Kidney (tissue), 22 donors: ENCODE measurements at places on chromosomes 16 and 17. TPM values are rescaled to one million over a fixed set of nuclear protein-coding genes. Genes with fewer than 3 reads are reported as not detected.
A peak's percentile ranks its signal among the peaks of the same experiment; 100 is the strongest.

Gene SYNGR2
- total RNA-seq, result 165 TPM

DNA sequence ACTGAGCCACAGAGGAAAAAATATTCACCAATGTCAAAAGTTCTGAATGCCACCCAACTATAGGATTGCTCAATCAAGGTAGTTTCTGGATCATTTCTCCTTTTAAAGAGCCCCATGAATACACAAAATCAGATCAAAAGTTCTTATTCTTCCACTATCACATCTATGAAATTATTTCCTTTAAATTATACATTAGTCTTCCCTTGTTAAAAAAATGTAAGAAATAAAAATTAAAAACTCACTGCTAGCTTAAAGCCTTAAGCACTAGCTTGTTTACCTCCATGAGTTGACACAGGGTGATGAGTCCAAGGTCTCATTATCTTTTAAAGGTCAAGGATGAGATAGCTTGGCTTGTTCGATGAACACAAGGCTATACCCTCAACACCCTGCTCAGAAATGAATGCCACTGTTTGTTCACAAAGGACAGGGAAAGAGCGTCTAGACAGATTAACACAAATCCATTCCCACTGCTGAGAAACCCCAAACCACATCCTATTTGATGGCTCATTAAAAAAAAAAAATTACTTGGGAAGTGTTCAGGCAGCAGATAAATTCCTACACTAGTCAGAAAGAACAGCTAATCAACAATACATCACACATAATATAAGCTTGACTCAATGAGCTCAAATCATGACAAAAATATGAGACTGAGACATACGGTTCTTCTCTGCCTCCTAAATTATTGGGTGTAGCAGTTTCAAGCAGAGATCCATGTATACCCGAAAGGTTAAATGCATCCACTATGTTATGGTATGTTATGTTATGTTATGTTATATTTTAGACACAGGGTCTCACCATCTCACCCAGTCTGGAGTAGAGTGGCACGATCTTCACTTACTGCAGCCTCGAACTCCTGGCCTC, 118.9 kb downstream of the PARN start:
- H3K36me3 ChIP-seq, result no peaks in the 10 kb centered on the region
- no peak for DNase-seq
- no peak overlapping the region for H3K27ac ChIP-seq
- no peak overlapping the region for H3K4me3 ChIP-seq
- no peaks in the 10 kb centered on the region for H3K27me3 ChIP-seq

Gene ADAP2
- 24.8 TPM for total RNA-seq

GRCh38 chr17:73021771-73022170, 70.7 kb downstream of the SLC39A11 start:
- H3K27ac ChIP-seq, result no peak overlapping the region
- DNase-seq, result no peak
- H3K4me1 ChIP-seq, result no peaks in the 10 kb centered on the region
- no peak overlapping the region for H3K4me3 ChIP-seq
- H3K36me3 ChIP-seq, result no peaks in the 10 kb centered on the region

Gene AXIN2
- total RNA-seq, result 14.0 TPM

Gene PRR35
- 1.8 TPM for total RNA-seq

Gene FBXW10B
- total RNA-seq, result 0.19 TPM

- DNase-seq, result peak; percentile 60
- no peak overlapping the region for H3K4me3 ChIP-seq
- no peaks in the 10 kb centered on the region for H3K36me3 ChIP-seq
- no peaks in the 10 kb centered on the region for H3K4me1 ChIP-seq
- H3K27ac ChIP-seq, result no peak overlapping the region
These were observed 11.3 kb upstream of the CHST6 start for GRCh38 chr16:75506574-75506973.

DNA sequence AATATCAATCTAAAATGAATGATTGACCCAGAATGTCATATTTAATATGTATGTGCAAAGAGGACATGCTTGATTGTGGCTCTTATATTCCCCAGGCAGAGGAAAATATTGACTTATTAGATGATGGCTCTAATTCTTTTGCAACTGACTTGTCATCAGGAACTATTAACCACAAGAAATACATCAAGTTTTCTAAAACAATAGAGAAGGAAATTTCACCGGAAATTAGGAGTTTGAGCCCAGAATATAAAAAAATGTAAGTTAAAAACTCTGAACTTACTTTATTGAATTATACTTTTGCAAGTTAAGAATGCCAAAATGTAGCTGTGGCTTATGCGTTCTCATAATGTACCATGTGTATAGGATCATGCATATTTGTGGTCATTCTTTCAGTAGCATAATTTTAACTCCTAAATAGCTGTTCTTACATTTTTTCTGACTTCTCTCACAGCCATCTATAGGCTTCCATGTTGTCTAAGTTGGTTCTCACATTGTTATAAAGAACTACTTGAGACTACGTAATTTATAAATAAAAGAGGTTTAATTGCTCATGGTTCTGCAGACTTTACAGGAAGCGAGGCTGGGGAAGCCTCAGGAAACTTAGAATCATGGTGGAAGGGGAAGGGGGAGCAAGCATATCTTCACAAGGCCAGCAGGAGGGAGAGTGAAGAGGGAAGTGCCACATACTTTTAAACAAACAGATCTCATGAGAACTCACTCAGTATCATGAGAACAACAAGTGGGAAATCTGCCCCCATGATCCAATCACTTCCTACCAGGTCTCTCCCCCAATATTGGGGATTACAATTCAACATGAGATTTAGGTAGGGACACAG, 11.6 kb downstream of the EFCAB13 start:
- H3K27me3 ChIP-seq, result no peaks in the 10 kb centered on the region
- DNase-seq, result no peak
- no peaks in the 10 kb centered on the region for H3K36me3 ChIP-seq
- no peak overlapping the region for H3K4me3 ChIP-seq
- H3K4me1 ChIP-seq, result no peaks in the 10 kb centered on the region
- no peak overlapping the region for H3K27ac ChIP-seq

Gene PERCC1
- total RNA-seq, result not detected

DNA sequence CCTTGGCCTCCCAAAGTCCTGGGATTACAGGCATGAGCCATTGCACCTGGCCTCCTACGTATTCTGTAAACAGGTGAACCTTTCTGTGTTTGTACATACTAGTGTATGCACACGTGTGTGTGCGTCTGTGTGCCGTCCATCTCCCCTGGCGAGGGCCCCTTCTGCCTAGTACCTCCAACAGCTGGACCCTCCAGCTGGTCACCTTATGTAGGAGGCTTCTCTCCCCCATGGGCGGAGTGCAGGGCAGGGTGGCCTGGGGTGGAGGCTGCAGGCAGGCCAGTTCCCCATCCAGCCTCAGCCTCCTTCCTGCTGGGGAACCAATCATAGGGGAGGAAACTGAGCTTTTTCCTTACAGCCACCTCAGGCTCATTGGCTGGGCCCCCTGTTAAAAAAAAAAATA, 24.4 kb upstream of the DOC2B start:
- H3K27ac ChIP-seq, result no peak overlapping the region
- no peak for DNase-seq
- H3K4me1 ChIP-seq, result no peaks in the 10 kb centered on the region
- no peaks in the 10 kb centered on the region for H3K36me3 ChIP-seq
- no peak overlapping the region for H3K4me3 ChIP-seq

DNA sequence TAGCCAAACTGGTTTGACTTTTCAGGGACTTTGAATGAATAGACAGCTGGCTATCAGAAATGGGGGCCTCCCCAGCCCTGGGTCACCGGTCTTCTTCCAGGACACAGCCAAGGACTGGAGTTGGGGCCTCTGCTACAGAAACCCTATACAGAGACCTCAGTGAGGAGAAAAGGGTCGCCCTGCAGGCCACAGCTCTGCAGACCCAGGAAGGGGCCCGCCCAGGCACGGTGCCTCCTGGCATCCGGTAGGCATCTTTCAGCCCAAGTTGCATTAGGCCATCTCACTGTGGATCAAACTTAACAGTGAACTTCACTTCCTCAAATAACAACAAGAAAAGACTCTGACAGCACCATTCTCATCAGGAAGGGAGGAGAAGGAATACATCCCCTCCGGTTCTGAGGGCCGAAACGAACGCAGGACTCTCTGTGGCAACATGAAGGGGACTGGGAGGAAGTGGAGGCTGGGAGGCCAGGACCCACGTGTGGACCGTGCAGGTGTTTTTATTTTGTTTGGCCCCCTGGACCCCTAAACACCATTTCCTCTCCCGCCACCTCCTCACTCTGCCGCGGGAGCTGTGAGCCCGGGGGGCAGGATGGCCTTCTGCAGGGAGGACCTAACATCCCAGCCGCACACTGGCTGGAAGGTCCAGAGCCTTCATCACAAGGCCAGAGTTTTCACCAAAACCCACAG, 7.2 kb downstream of the SLC38A10 start:
- no peak overlapping the region for H3K27ac ChIP-seq
- no peaks in the 10 kb centered on the region for H3K27me3 ChIP-seq
- peaks cover 9% of the 10 kb centered on the region for H3K4me1 ChIP-seq
- no peak overlapping the region for H3K4me3 ChIP-seq
- DNase-seq, result no peak

Gene RASL10B
- total RNA-seq, result 2.4 TPM

- no peak overlapping the region for H3K4me3 ChIP-seq
- no peaks in the 10 kb centered on the region for H3K36me3 ChIP-seq
- H3K27ac ChIP-seq, result no peak overlapping the region
- DNase-seq, result peak; percentile 25
- no peaks in the 10 kb centered on the region for H3K27me3 ChIP-seq
These were observed 86.5 kb downstream of the ENGASE start for GRCh38 chr17:79160980-79161636.

GRCh38 chr16:10003486-10003885, 178.7 kb downstream of the GRIN2A start:
- no peak for DNase-seq
- no peaks in the 10 kb centered on the region for H3K27me3 ChIP-seq
- H3K4me1 ChIP-seq, result no peaks in the 10 kb centered on the region
- H3K4me3 ChIP-seq, result no peak overlapping the region
- H3K27ac ChIP-seq, result no peak overlapping the region

GRCh38 chr16:69754143-69754468, 620 bp downstream of the NOB1 start:
- H3K36me3 ChIP-seq, result peaks cover 2% of the 10 kb centered on the region
- H3K4me1 ChIP-seq, result peaks cover 5% of the 10 kb centered on the region

Gene BCL6B
- total RNA-seq, result 33.3 TPM

- H3K27ac ChIP-seq, result no peak overlapping the region
- DNase-seq, result no peak
- no peaks in the 10 kb centered on the region for H3K27me3 ChIP-seq
These were observed 2.9 kb downstream of the KPNB1 start for GRCh38 chr17:47652570-47652969.

- no peak overlapping the region for H3K4me3 ChIP-seq
- no peak overlapping the region for H3K27ac ChIP-seq
- H3K36me3 ChIP-seq, result no peaks in the 10 kb centered on the region
- no peaks in the 10 kb centered on the region for H3K27me3 ChIP-seq
These were observed 5.4 kb downstream of the GAS7 start for GRCh38 chr17:10192972-10193371.

- no peak for DNase-seq
- no peaks in the 10 kb centered on the region for H3K27me3 ChIP-seq
These were observed 92.1 kb upstream of the ZNF750 start for GRCh38 chr17:82931699-82932517.

DNA sequence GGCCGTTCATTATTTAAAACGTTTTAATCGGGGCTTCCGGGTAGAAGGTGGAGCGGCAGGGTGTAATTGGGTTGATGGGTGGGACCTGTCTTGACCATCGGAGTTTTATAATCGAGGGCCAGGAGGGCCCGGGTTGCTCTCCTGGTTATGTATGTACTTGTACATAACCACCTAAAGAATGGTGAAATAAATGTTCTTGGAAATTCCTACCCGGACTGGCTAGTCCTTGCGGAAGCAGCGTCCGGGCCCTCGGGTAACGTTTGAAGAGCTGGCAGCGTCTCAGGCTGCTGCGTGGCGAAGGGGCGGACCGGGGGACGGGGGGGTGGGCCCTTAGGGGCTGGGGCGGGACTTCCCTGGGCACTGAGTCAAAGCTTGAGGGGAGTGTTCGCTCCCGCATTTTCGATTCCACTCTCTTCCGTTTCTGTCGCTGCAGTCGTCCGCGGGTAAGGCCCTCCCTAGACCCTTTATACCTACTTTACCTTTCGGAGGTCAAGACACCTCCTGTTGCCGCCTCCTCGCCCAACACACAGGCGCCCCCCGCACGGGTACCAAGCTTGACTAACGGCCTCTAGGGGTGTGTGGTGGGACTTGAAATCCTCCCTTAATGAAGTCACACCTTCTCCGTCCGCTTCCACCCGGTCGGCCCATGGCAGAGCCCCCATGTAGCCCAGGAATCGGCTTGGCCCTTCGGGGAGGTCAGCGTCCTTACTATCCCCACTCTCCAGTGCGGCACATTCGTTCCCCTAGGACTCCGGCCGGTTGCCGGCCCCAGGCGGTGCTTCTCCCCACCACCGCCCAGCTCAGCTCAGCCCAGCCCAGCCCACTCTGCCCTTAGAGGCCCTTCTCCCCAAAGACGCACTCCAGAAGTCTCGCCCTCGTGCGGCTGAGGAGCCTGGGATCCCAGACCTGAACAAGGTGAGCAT, at the start of gene TMEM106A:
TMEM106A (plus strand) TSS at position 396 of the 923 bp plus-strand sequence. CDS start 1,167 bp downstream, outside the sequence.
- H3K27me3 ChIP-seq, result no peaks in the 10 kb centered on the region
- H3K36me3 ChIP-seq, result peaks cover 23% of the 10 kb centered on the region
- H3K4me1 ChIP-seq, result no peaks in the 10 kb centered on the region
- peak; percentile 86 for DNase-seq

DNA sequence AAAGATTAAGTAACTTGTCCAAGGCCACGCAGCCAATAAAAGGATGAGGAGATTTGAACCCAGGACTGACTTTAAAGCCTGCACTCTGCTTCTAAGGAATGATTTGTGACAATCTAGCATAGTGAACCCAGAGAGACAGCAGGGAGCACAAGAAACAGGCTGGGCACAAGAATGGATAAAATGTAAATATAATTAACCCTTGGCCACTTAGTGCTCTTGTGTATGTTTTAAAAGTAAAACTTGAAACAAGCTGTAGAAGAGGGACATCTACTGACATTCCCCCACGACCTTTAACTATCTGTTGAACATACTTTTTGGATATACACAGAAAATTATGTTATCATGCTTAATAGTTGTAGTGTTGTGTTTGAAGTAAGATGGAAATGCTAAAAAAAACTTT, 141.9 kb upstream of the PMFBP1 start:
- no peaks in the 10 kb centered on the region for H3K4me1 ChIP-seq
- H3K27ac ChIP-seq, result no peak overlapping the region
- H3K27me3 ChIP-seq, result no peaks in the 10 kb centered on the region
- no peaks in the 10 kb centered on the region for H3K36me3 ChIP-seq
